GM04503 (cell line): ENCODE measurements at places on chromosomes 6 and 20.

GRCh38 chr6:41342241-41342640, 6.8 kb downstream of the NCR2 start:
- no peak for DNase-seq

DNA sequence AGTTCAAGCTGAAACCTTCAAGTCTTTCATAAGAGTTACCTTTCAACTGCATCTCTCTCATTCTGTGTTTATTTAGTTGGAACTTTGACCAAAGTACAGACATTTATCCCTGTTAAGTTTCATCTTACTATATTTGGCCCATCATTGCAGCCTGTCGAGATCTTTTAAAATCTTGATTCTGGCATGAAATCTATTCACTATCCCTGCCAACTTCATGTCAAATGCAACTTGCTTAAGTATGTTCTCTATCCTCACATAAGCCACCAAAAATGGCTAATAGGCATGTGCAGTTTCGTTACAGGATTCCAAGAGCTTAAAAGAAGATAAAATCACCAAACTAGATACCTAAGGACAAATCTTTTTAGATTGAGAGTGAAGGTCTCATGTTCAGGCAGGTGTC, 117.5 kb upstream of the KCNQ5 start:
- no peak for DNase-seq

- DNase-seq, result no peak
These were observed 2.7 kb downstream of the KCNB1 start for GRCh38 chr20:49479785-49480184.

- DNase-seq, result no peak
These were observed 44.7 kb downstream of the DEK start for GRCh38 chr6:18219591-18219990.

- DNase-seq, result no peak
These were observed 6.7 kb downstream of the PYGB start for GRCh38 chr20:25254571-25254970.

GRCh38 chr6:15365273-15365687, 119.4 kb downstream of the JARID2 start:
- peak; percentile 37 for DNase-seq

- no peak for DNase-seq
These were observed 39.5 kb downstream of the SMOC2 start for GRCh38 chr6:168480481-168480880.

DNA sequence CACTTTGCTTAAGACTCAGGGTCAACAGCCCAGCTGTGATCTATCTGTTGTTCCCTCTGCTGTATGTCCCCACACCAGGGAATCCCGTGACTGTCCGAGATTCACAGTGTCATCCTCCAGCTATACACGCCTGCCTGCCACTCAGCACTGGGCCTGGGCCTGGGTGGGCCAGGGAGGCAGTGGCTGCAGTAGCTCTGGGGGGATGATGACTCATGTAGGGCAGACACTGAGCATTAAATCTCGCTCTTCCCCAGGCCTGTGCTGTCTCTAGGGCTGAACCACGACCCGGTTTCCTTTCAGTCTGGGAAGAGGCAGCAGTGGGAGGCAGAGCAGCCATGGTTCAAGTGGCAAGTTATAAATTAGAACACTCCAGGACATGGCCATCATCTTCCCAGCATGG, 173.9 kb downstream of the LRFN2 start:
- DNase-seq, result no peak

DNA sequence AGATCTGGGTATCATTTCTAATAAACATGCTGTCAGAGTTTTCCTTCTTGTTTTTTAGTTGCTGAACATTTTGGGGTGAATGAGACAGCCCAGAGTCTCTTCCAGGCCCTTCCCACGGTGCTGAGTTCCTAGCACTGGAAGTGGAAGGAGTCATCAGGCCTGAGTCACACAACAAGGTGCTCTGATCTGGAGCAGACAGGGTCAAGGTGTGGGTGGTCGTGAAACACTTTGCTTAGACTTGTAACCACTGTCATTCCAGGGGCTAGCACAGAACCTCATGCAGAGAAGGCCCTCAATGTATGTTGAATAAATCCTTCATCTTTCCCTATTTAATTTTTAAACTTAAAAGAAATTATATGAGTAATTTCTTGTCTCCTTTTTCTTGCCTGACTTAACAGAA, 60.6 kb downstream of the TXLNB start:
- no peak for DNase-seq

GRCh38 chr6:156783958-156784357, 6.8 kb downstream of the ARID1B start:
- DNase-seq, result no peak

GRCh38 chr20:64116541-64117431, 9.4 kb upstream of the NPBWR2 start:
- DNase-seq, result no peak

DNA sequence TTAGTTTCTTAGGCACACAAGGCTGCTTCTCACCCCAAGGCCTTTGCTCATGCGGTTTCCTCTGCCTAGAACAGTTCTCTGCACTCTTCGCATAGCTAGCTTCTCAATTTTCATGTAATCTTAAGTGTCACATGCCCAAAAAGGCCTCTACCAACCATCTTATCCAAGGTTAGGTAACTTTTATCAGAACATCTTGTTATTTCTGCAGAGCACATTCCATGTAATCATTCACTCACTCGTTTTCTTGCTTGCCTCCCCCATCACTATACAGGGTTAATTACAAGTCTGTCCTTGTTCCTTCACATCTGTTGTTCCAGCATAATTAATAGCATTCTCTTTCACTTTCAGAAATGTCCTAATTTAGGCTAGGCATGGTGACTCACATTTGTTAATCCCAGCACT, 53.8 kb downstream of the NCOA6 start:
- DNase-seq, result no peak

GRCh38 chr20:16752082-16752481, 3.9 kb downstream of the OTOR start:
- DNase-seq, result no peak

GRCh38 chr6:63923139-63923739, 287.6 kb downstream of the PHF3 start:
- peak; percentile 3 for DNase-seq

- DNase-seq, result no peak
These were observed 19.1 kb downstream of the PCK1 start for GRCh38 chr20:57579898-57580447.

- DNase-seq, result no peak
These were observed 16.4 kb downstream of the SPTLC3 start for GRCh38 chr20:13025181-13025580.
